ENCODE measurements at places on chromosomes 7 and 10. TPM values are rescaled to one million over a fixed set of nuclear protein-coding genes. Genes with fewer than 3 reads are reported as not detected.

DNAH11 gene
- 6.9 TPM for total RNA-seq

ASZ1 gene
- total RNA-seq: not detected

ATP6V1F gene
- total RNA-seq: 58.4 TPM

GLCCI1 gene
- 51.2 TPM for total RNA-seq

DRGX gene
- total RNA-seq: not detected

GPR22 gene
- total RNA-seq: 6.9 TPM

THNSL1 gene
- total RNA-seq: 11.4 TPM

DNA sequence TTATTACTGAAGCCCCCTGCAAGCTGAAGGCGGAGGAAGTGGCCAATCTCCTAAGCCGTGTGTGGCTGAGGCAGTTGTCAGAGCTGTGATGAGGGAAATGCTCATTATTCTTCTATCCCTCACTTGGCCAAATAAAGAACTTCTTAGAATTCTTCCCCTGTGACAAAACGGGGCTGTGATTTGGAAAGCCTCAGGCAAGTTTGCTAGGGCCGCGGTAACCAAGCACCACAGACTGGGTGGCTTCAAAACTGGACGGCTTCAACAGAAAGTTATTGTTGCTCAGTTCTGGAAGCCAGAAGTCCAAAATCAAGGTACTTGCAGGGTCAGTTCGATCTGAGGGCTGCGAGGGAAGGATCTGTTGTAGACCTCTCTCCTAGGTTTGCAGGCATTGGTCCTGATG lies 72.3 kb upstream of the STEAP1B start:
- no peak for DNase-seq

DNA sequence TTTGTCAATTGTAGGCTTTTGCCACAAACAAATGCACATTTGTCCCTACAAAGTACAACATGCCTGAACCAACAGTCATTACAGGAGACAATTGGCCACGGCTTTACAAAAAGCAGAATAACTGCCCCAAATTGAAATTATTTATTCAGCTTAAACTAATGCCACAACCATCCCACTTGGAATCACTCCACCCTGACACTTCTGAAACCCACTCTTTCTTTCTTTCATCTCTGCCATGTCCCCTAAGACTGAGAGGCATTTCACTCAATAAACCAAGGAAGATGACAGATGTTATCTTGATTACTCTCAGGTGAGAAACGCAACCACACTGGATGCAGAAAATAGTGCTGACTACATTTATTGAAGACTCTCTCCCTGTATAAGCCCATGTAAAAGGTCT lies 2.6 kb upstream of the NPM3 start:
- DNase-seq: no peak

GRCh38 chr7:158821171-158822031 lies 7.9 kb downstream of the ESYT2 start:
- no peak for DNase-seq

DNA sequence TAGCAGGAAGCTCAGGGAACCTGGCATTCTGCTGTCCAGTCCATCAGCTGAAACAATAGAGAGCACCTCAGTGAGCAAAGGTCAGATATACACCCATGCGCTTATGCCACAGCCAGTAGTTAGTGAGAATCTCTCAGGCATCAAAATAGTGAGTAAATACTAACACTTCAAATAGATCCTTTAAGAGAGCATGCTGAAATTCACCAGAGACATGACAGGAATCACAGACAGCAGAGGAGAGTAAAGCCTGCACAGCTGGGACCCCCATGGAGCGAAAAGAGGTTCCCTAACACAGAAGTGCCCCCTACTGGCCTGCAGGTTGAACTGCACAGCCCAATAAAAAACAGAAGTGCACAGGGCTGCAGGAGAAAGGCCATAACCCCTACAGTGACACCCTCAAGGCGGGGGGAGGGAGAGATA lies 57.6 kb upstream of the ANTXRL start:
- no peak for DNase-seq

DNA sequence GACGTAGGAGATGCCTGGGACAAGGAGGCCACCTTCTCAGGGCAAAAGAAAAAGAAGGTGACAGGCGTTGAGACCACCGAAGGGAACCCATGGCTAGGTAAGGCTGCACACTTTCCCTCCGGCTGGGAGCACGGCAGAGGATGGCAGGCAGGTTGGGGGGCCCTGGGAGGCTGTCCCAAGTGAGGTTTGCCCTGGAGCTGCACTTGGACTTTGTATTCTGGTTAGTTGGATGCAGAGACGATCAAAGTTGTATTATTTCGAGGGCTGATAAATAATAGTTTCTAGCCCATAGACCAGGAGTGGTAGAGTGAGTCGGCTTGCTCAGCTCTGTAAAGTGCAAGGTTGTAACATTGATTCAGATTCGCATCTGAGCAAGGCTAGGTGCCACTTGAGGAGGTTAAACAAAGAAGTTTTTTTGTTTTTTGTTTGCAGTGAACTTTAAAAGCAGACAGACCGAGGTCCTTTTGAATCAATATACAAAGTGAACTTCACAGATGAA lies 608 bp downstream of the ENTPD7 start:
- DNase-seq: no peak

GRCh38 chr7:116021237-116021636 lies 9.3 kb downstream of the TFEC start:
- no peak for DNase-seq

GRCh38 chr7:138934861-138935260 lies 46.3 kb downstream of the KIAA1549 start:
- DNase-seq: no peak
